ENCODE measurements at places on chromosomes 11 and 22. TPM values are rescaled to one million over a fixed set of nuclear protein-coding genes. Genes with fewer than 3 reads are reported as not detected.

Gene MUC5AC
- total RNA-seq: 1.8 TPM

Gene MOV10L1
- total RNA-seq: 0.03 TPM

Gene POLDIP3
- total RNA-seq: 42.2 TPM

Gene HIKESHI
- 34.0 TPM for total RNA-seq

Gene VSTM5
- not detected for total RNA-seq

Gene CTSW
- total RNA-seq: not detected

Gene PELI3
- total RNA-seq: 4.3 TPM

Gene SPTBN2
- total RNA-seq: 15.1 TPM

Gene NAALAD2
- not detected for total RNA-seq

Gene TNNT3
- total RNA-seq: 0.15 TPM

Gene HTR3B
- not detected for total RNA-seq

Gene ARHGAP32
- 4.9 TPM for total RNA-seq
